ENCODE measurements at places on chromosomes 4 and X.

- no peak for ATAC-seq
Measured at GRCh38 chr4:93645120-93645519, 183.4 kb upstream of the ATOH1 start.

- no peak for ATAC-seq
Measured at GRCh38 chr4:141971869-141972268, 335.5 kb downstream of the IL15 start.

DNA sequence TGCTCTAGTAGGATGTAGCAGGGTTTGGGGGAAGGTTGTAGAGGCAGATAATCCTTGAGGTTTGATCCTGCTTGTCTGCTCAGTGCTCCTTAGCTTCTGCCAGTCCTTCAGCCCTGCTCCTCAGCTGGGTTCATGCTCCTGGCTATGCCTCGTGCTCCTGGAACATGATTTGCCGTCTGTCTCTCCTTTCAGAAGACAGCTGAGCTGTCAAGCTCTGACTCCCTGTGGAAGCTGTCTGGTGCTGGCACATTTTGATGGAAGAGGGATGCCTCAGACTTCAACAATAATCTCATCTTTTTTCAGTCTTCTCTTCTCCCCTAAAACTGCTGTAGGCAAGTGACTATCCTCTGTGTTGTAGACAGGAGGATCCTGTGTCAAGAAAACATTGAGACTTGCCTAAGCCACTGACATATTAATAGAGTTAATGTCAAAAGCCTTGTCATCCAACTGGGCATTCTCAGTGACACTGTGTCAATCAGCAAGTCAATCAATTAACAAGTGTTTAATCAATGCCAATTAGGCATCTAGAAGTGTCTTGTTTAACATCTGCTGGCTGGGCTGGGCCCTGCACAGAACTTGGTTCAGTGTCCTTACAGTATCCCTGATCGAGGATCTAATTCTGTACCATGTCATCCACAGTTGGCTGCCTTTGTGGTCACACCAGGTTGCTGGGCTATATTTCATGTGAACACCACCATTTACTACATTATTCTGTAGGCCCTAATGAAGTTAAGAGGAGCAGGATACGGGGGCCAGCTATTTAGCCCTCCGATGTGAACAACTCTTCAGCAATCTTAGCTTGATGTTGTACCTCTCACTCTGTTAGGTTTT, 96.7 kb downstream of the SYNPO2 start:
- ATAC-seq = no peak

DNA sequence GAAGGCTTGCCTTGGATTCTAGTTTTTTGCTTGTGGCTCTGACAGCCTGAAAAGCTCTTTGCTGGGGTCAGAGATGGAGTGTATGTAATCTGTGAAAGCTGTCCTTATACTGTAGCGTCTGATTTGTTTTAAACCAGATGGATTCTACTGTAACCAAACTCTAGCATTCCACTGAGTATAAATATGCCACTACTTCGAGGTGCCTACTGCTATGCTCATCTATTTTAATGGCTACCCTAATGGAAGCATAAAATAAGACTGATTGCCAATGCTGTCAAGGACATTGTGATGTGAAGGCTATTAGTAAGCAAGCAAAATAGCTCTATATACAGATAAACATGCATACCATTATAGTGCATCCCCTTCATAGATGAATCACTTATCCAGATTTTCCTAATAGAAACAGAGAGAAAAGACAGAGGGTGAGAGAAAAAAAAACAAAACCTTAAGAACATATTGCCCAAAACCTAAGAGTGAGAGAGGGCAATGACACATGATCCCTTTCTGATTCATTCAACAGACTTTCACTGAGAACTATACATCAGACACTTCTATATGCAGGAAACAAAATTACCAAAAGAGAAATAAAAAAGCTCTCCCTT, 1025.8 kb upstream of the LCORL start:
- no peak for ATAC-seq

- ATAC-seq = no peak
Measured at GRCh38 chr4:62004881-62005280, 804.8 kb downstream of the ADGRL3 start.

GRCh38 chr4:88792821-88793220, 95.2 kb upstream of the NAP1L5 start:
- ATAC-seq = no peak

DNA sequence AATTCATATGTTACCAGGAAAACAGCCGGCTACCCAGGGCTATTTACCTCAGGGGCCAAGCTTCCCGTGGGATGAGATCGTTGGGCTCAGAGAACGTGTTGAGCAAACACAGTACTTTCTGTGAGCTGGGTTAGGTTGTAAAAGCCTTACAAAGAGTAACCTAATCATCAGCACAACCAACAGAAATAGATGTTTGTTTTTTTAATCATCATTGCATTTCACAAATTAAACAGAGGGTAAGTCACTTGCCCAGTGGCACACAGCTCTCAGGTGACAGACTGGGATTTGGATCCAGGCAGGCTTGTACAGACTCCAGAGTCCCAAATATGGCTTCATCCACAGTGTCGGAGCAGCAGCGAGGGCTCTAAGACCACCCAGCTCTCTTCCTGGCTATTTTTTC, 20.1 kb downstream of the SPON2 start:
- no peak for ATAC-seq

GRCh38 chr4:188612659-188613058, 473.4 kb downstream of the TRIML1 start:
- ATAC-seq = no peak

DNA sequence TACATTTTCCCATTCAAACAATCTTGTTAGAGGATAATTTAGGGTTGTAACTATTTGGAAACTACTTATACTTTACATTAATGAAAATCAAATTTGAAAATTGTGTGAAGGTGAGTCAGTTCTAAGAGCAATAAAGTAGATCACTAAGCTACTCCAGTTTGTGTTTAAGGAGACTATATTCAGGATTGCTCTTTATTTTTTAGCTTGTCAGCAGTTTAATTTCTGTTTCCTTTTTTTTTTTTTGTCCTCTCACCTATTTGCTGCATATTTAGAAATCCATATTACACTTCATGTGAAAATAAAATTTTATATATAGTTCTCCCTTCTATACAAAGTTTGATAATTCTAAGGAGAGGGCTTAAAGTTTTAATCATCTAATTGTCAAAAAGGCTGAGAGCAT, 691.8 kb downstream of the ADGRL3 start:
- no peak for ATAC-seq

- no peak for ATAC-seq
Measured at GRCh38 chr4:53963781-53964180, 100.6 kb downstream of the CHIC2 start.

DNA sequence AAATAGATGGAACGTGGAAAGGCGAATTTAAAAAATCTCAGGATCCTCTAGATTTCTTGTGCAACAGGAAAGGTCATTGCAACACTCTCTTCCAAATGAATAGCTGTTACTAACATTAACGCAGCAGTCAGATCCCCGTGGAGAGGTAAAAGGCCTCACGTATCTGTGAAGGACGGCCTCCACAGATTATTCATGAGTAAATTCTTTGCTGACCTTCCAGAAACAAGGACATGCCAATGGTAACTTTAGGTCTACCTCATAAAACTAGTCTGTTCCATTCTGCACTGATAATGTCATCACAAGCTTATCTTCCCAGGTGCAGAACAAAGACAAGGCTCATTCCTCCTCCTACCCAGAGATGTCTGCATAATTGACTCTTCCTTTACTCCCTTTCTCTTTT, 16.1 kb upstream of the REPS2 start:
- ATAC-seq = no peak

GRCh38 chrX:149433051-149433450, 72.1 kb downstream of the IDS start:
- ATAC-seq = no peak

DNA sequence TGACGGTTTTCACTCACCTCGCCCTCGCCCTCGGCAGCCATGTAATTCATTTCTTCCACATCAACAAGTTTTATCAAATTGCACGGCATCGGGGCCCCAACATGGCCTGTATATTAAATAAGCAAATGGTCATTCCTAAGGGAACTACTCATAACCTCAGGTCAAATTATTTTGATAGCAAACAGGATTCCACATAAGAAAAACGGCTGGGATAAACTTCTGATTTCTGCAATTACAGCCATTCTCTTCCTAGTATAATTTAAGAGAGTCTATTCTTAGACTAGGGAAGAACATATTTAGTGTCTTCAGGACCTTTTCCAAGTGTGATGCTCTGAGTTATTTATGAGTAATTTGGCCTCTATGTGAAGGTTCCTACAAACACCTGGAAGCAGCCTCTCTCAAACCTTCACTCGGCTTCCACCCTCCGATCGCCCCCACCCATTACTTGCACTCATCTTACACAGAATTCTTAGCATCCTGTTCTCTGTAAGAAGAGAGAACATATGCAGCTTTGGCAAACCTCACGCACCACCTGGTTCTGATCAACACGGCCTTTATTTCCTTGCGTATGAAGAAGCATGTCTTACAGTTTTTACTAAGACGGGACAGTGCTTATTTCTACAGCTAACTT, 29.4 kb upstream of the CENPU start:
- ATAC-seq = no peak

- ATAC-seq = no peak
Measured at GRCh38 chrX:19541931-19542330, 26.6 kb upstream of the MAP3K15 start.

GRCh38 chrX:43974100-43974475, 898 bp upstream of the NDP start:
- ATAC-seq = no peak

Data from activated CD4-positive, CD25-positive, alpha-beta regulatory T cell treated with anti-CD3 and anti-CD28 coated beads, Interleukin-2, amount 50 U/mL, for 24 hours (primary cell).